T-helper 9 cell (primary cell): ENCODE measurements at places on chromosomes 1 and 21.
A peak's percentile ranks its signal among the peaks of the same experiment; 100 is the strongest.

DNA sequence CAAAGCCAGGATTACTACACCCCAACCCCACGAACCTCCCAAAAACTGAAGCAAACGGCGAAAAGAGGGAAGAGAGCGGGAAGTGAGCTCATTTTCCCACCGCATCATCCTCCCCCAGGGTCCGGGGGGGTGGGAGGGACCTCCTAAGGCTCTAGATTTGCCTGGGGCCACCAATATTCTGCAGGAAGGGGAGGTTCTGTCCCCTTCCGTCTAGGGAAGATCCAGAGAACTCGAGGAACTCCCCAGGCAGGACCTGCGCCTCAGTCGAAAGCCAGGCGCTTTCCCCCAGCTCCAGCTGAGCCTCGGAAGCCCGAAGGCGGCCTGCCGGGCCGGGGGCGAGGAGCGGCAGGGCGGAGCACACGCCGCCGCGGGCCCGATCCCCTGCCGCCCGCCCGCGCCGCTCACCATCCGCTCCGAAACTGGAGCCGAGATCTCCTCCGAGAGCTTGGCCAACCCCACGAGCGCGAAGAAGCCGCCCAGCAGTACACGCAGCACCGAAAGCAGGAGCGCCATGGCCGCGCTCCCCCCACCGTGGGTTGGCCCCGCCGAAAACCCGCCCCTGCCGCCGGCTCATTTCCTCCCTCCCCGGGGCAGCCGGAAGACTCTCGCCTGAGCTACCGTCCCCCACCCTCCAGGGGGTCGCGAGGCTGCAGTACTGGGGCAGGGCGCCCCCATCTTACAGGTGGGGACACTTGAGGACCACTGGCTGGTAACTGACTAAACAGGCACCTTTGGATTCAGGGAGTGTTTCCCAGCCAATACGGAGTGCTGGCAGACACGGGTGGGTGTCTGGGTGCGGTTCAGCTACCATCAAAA lies at the start of gene TMEM35B:
TMEM35B (minus strand) TSS at position 555 of the 816 bp plus-strand sequence; CDS start at position 513, 42 bp downstream.
- DNase-seq = peak; percentile 68

- no peak for DNase-seq
Measured at GRCh38 chr1:157140063-157140588, 1.9 kb upstream of the ETV3 start.

GRCh38 chr1:96236156-96236739 lies 485.3 kb upstream of the PTBP2 start:
- DNase-seq = no peak

DNA sequence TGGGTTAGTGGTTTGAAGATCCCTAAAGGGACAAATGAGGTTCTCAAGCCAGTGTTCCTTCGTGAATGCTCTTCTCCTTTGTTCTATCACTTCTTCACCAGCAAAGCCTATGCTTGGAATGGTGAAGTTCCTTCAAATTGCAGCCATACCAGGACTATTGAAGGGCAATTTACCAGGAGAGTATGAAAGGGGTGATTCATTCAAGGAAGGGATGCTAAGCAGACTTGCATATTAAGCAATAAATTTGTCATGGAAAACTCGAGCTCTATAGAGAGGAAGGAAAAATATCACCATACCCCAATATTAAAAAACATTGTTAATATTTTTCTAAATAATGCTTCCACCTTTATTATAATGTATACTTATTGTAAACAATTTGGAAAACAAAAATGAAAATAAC lies 9.3 kb upstream of the TSNAX start:
- no peak for DNase-seq

GRCh38 chr1:87137342-87137739 lies 191.3 kb upstream of the LMO4 start:
- DNase-seq = no peak

GRCh38 chr1:169062152-169062551 lies 44.3 kb upstream of the ATP1B1 start:
- no peak for DNase-seq

DNA sequence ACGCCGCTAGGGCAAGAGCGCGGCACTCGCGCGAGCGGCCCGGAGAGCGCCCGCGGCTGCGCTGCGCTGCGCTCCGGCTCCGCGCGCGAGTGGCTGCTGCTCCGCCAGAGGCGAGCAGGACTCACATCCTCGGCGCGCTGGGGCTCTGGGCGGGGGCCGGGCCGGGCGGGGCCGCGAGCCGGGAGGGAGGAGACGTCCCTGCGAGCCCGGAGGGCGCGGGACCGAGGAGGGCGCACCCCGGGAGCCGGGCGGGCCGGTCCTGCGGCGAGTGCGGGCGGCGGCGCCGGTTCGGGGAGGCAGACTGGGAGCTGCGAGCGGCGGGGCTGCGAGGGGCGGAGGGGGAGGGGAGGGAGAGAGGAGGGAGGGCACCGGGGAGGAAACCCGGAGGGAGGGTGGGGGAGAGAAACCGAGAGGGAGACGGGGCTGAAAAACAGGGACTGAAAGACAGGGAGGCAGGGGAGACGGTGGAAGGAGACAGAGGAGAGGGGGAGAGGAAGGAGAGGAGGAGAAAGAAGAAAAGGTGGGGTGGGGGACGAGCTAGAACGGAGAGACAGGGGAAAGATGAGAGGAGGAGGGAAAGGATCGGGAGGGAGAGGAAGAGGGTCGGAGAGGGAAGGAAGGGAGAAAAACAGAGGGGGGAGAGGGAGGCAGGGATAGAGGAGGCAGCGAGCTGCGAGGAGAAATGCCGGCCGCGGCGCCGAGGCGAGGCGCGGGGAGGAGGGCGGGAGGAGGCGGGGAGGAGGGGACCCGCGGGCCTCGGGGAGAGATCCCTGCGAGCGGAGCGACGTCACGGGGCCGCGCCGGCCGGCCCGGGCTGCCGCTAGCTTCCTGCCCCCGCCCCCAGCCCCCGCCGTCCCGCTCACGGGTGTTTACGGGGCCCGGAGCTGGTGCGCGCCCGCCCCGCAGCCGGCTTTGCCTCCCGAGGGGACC lies at the start of gene CAMK2N1:
CAMK2N1 (minus strand) TSS at position 684 of the 930 bp plus-strand sequence. CDS start 831 bp downstream, outside the sequence.
- DNase-seq = peak; percentile 47

DNA sequence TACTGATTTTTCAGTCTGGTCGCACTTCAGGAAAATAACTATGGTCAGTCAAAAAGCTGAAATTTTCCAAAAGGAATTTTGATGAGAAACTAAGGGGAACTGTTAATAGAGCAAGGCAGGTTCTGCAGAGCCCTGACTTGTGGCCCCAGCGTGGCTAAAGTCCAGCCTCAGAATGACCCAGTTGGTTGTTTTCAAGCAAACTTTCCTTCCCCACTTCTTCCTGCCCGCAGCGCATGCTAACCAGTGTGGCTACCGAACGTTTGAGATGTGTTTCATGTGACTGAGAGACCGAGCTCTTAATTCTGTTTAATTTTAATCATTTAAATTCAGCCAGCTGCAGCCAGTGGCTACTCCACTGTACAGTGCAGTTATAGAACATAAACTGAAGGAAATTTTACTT lies 6.2 kb upstream of the IL10RB start:
- no peak for DNase-seq

- DNase-seq = no peak
Measured at GRCh38 chr1:160207118-160207650, 2.0 kb downstream of the PEA15 start.

DNA sequence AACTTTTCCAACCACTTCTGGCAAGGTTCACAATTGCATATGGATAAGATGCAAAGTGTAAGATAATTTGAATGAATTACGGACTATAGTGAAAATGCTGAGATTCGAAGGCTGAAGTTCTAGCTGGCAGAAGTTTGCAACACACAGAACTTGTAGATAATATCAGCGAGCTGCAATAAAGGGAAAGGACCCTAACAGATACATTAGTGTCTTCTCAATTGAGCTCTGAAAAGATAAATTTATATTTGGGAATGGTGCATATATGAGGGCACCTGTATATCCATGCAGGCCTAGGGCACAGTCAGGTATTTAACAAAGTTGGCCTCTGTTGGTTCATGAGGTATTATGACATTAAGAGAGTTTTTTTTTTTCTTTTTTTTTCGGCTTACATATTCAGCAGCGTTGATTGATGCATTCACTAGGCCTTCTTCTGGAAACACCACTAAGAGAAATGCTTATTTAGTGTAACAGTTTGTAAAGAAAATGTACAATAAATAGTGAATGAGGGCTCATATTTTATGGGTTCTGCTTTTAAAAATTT lies 2.2 kb downstream of the NFIA start:
- no peak for DNase-seq

DNA sequence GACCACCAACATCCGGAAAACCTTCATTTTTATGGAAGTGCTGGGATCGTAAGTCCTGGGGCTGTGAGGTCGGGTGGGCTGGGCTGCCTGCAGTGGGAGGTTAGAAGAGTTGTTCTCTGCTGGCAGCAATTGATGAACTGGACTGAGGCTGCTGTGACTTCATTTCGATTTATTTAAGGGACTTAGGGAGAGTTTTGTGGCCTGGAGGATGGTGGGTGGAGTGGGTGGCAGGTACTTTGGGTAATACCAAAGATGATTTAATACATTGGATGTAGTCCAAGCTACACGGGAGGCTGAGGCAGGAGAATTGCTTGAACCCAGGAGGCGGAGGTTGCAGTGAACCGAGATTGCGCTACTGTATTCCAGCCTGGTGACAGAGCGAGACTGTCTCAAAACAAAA lies 11.5 kb downstream of the CAMK1G start:
- DNase-seq = no peak

DNA sequence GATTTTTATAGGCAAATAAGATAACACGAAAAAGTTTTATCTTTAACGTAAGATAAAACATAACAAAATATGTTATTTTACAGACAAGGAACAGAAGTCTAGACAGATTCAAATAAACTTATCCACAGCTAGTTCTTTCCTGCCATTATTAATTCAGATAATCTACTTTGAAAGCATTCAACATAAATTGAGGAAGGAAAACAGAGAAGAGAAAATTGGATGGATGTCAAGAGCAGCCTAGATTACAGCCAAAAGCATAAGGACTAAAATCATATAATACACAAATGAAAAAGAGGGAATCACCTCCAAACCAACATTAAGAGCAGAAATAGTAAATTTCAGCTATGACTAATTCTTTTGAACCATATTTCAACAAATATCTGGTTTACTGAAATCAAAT lies 15.5 kb downstream of the TRIM33 start:
- DNase-seq = no peak

GRCh38 chr1:42189931-42190853 lies 25.6 kb upstream of the GUCA2A start:
- no peak for DNase-seq

GRCh38 chr1:80917225-80917624 lies 883.5 kb upstream of the ADGRL2 start:
- DNase-seq = no peak

GRCh38 chr1:3783651-3784474 lies 11.3 kb downstream of the SMIM1 start:
- DNase-seq = no peak

DNA sequence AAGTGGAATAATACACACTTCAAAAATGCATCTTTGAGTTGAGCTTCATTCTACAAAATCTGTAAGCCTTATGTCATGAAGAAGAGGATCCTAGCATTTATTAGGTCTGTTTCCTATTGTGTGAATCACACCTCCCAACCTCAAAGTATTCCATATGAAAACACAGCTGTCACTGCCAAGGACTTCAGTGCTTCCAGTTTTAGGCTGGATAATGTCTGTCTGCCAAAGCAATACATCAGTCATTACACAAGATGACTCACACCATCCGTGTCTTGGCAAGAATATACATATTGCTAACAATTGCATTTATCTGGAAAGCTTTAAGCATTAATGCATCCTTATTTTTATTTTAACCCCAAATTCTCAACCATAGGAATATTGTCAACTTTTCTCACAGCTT lies 125.7 kb upstream of the TMPRSS15 start:
- no peak for DNase-seq

GRCh38 chr1:80375109-80375508 lies 1368.6 kb upstream of the ADGRL4 start:
- no peak for DNase-seq

- DNase-seq = no peak
Measured at GRCh38 chr1:3026581-3027391, 5.5 kb downstream of the ACTRT2 start.

GRCh38 chr1:45016767-45017166 lies 4.7 kb downstream of the UROD start:
- DNase-seq = no peak

- DNase-seq = no peak
Measured at GRCh38 chr21:46606427-46606813, 1.5 kb upstream of the S100B start.

- no peak for DNase-seq
Measured at GRCh38 chr1:32377541-32378220, 15.3 kb downstream of the TSSK3 start.

- DNase-seq = no peak
Measured at GRCh38 chr1:8463144-8463927, 145.4 kb downstream of the SLC45A1 start.

- no peak for DNase-seq
Measured at GRCh38 chr1:175494011-175494554, 249.3 kb downstream of the TNR start.

DNA sequence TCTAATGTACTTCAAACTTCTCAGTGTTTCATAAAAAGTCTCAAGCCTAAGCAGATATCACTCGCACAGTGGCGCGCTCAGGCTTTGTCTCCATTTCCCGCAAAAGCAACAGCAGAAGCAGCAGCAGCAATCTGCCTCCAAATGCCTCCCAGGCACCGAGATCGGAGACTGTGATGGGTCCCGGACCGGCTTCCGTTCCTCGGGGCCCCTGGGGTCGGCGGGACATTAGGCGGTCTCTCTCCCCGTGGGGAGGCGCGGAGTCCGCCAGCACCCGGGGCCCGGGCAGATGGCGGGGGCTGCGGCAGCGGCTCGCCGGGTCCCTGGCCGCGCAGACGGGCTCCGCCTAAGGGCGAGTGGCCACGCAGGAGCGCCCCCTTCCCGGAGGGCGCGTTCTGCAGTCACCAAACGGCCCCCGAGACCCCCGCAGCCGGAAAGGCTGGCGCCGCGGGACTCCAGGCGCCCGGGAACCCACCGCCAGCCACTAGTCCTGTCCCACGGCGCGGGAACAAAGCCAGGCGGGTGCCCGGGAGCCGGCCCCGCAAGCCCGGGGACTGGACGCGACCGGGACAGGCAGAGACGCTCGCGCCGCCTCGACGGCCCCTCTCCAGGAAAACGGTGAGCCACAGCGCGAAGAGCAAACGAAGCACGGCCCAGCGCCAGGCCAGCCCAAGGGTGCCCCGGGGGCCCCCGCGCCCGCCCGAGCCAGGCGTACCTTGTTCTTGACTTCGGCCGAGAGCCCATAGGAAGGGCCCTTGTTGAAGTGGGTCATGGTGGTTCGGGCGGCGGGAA lies 590 bp downstream of the CNN3 start:
- DNase-seq = peak; percentile 3

- no peak for DNase-seq
Measured at GRCh38 chr1:6247651-6248050, 3.7 kb downstream of the HES3 start.

- DNase-seq = no peak
Measured at GRCh38 chr1:29264773-29265389, 28.6 kb downstream of the PTPRU start.

- peak; percentile 34 for DNase-seq
Measured at GRCh38 chr1:2240270-2241156, 12.4 kb downstream of the SKI start.

GRCh38 chr1:203985044-203985443 lies 87.9 kb upstream of the SOX13 start:
- DNase-seq = no peak

GRCh38 chr1:203264052-203264501 lies 34.6 kb upstream of the CHIT1 start:
- DNase-seq = no peak
